ENCODE measurements at places on chromosomes 1 and 21.
A peak's percentile ranks its signal among the peaks of the same experiment; 100 is the strongest.

DNA sequence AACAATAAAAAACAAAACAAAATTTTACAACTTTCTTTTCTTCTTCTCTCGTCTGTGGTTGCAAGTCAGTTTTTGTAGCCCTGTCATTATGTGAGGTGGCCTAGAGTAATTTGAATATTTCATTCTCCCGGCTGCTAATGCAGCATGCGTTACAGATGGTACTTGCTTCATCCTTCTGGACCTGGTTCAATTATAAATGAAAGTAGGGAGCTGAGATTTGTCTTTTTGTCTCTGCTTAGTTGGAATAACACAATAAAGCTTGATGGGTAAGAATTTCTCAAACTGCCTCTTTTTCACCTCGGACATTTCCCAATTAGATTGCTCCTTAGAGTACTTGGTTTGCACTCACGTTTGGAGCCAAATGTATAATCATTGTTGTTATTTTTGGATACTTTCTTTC, 201.6 kb downstream of the PBX1 start:
- no peak for DNase-seq

DNA sequence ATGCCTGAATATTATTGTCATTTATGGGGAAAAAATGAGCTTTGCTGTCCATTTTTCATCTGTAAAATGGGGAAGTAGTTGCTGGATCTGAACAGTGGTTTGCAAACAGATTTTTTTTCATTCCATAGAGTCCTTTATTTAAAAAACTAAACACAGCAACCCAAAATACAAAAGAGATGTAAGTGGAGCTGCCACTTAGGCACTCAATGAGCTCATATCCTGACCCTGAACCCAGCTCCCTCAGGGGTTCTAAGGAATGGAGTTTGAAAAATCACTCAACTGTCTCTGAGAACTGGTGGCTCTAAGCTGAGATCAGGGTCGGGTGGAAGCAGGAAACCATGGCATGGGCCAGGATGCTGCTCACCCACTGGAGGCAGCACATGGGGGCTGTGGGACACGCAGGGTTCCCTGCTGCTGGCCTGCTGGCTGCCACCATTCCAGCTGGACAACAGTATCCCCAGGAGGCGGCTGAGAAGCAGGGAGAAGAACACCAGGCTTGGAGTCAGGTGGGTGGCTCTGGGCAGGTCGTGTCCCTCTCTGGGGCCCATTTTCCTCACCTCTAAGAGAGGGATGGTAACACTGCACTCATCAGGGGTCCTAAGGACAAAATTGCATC, 9.6 kb upstream of the ECE1 start:
- DNase-seq: no peak

- peak; percentile 83 for DNase-seq
Observed at GRCh38 chr1:95117207-95118066, at the start of gene TLCD4. Gene TLCD4, plus strand, starts transcription at chr1:95117355. Its CDS starts 26,547 bp downstream, at chr1:95143902.

DNA sequence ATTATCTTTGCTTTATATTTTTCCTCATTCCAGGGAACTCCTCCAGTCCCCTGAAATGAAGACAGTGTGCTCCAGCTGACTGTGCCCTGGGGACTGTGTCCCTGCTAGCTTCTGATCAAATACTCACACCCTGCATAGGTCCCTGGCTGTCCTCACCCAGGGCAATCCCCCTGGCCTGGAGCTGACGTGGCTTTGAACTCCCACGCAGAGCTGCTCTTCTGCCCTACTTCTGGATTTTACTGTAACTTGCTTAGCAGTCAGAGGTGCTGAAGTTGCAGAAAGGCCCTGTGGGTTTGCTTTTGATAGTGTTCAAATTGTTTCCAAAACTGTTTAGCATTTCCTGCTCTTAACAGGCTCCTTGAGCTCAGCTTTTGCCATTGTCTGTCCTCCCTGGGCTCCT, 186.5 kb downstream of the FASLG start:
- DNase-seq: peak; percentile 52

- no peak for DNase-seq
Observed at GRCh38 chr1:13935336-13935735, 235.3 kb downstream of the PRDM2 start.

GRCh38 chr1:213277036-213277435, 226.0 kb downstream of the RPS6KC1 start:
- no peak for DNase-seq

DNA sequence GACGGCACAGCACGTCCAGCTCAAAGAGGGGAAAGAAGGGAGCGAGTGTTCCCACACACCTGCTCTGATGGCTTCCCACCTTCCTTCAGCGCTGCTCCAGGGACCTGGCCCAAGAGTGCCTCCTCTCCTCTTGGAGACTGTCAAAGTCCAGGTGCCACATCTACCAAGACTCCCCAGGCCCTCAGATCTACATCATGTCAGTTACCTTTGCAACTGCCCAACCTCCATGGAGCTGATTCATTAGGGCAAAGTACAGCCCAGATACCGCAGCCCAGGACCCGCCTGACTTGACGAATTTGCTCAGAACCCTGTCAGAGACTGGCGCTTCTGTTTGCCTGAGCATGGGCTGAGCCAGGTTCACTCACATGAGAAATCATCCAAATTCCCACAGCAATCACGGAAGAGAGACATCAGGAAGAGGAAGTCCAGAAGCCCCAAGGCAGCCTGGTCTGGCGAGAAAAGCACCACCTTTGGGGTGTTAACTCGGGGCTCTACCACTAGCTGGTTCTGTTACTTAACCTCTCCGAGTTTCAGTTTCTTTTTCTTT, at the start of gene SEC16B:
Gene SEC16B (minus strand): TSS at position 234 of the 547 bp plus-strand sequence. CDS start 2,077 bp downstream, outside the sequence.
- DNase-seq: no peak

GRCh38 chr1:85850238-85850637, 142.0 kb upstream of the ZNHIT6 start:
- DNase-seq: no peak

GRCh38 chr1:244665771-244666217, 12.9 kb downstream of the DESI2 start:
- no peak for DNase-seq

DNA sequence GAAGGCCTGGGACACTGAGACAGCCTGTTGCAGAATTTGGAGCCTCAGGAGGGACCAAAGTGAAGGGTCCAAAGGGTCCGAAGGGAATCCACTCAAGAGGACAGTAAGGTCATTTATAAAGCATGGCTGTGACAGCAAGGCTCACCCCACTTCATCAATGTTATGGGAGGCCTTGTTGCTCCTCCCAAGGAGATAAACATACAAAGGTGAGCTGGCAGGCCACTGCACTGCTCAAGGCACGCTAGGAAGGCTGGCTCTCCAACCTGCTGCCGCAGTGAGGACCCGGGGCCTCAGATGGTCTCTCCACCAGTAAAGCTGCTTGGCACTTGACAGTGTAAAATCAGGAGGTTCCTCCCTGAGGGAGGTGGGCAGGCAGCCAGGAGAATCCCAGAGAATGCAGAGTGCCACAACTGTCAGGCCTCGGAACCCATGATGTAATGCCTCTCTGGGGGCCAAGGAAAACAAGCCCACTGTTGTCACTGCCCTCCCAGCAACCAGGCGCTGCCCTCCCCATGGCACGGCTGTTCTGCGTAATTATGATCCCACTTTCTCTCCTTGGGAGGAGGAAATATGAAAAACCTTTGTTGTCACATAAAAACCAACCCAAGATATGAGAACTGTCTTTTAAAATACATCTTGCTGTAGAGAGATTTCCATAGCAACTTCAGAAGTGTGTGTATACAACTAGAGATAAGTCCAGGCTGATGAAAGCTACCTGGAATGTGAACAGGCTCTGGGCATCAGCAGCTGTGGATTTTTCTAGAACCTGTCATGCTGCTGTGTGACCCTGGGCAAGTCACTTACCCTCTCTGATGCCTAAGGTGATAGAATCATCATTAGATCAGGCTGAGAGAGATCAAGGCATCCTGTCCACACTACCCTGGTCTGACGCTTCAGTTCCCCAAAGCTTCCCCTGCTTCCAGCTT, 102.5 kb downstream of the KCNN3 start:
- DNase-seq: no peak

GRCh38 chr1:218467101-218468072, 122.3 kb downstream of the TGFB2 start:
- DNase-seq: no peak

GRCh38 chr1:89823679-89824292, 3.0 kb downstream of the LRRC8D start:
- DNase-seq: no peak

GRCh38 chr1:208778417-208778816, 534.2 kb upstream of the PLXNA2 start:
- no peak for DNase-seq

- DNase-seq: peak; percentile 18
Observed at GRCh38 chr1:56916630-56917029, 49.2 kb downstream of the C8B start.

DNA sequence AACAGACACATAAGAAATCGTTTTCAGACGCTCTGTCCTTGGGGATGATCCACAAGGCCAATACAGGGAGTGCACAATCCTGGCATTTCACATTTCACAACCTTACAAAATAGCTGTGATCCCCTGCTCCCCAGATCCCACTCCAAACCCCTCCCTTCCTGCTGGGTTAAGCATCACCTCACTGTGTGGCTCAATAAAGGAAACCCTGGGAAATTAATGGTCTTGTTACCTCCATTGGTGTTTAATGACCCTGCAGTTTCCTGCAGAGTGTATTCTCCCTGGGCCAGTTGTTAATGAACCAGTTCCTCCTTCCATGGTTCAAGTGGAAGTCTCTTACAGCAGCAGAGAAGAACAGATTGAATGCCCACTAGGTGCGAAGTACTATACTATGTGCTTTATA, 334.7 kb downstream of the OMA1 start:
- no peak for DNase-seq

DNA sequence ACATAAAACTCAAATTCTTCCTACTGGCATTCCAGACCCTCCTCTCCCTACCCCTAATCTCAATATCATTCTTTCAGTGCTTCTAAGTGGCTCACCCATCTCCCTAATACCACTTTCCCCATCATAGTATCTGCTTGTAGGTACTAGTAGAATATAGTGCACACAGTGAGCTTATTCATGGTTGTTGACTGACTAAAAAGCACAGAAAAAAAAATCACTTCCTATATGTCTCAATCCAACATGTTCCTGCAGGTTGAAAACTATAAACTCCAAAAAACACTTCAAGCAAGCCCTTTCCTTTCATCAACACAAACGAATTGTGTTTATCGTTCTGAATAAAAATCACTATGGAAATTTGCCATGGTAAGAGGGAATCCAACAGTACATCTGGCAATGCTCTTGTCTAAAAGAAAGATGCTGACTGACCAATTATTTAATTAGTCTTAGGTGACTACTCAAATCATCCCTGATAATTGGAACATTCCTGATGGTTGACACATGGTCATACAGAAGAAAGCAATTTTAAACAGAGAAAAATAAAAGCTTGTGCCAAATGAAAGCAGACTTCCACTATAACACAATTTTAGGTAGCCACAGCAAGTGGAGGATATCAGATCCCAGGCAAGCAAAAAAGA, 87.1 kb downstream of the NDUFS5 start:
- no peak for DNase-seq
